MM.1S (cell line): ENCODE measurements at places on chromosomes 13 and 19.

DNA sequence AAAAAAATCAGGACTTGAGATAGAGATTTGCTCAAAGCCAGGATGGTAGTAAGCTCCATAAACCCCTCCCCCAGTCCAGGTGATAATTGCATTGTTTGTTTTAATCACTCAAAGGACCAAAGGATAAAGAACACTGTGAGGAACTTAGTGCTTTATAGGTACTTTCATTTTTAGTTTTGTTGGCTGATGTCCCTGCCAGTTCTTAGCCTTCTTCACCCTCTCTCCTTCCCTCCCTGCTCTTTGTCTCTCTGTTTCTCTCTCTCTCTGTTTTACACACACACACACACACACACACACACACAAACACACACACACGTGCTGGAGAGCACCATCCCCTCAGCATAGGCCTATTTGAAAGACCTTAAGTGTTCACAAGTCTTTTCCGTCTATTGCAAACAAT lies 5.2 kb downstream of the FRY start:
- DNase-seq, result no peak

DNA sequence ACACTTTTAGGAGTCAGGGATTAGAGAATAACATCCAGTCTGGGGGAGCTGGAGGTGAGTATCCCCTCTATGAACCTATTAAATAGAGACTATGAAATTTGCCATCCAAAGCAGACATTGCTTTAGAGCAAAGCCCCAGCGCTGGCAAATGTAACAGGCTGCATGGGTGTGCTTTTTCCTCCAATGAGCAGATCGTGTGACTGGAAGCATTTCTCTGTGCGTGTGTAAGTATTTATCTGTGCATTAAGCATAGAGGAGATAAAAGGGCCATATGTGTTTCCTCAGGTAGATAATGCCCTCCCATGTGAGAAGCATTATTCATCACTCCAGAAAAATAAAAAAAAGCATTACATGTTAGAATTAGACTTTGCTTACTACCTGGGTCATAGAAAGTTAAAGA lies 924 bp downstream of the TNFSF13B start:
- DNase-seq, result peak; percentile 16

GRCh38 chr13:31090961-31091624 lies 70.6 kb downstream of the HSPH1 start:
- DNase-seq, result no peak

GRCh38 chr13:38355595-38356119 lies 6.0 kb downstream of the UFM1 start:
- no peak for DNase-seq

GRCh38 chr19:11950312-11950711 lies 14.5 kb upstream of the ZNF763 start:
- no peak for DNase-seq

GRCh38 chr13:28532388-28533124 lies 37.6 kb upstream of the FLT1 start:
- DNase-seq, result no peak

DNA sequence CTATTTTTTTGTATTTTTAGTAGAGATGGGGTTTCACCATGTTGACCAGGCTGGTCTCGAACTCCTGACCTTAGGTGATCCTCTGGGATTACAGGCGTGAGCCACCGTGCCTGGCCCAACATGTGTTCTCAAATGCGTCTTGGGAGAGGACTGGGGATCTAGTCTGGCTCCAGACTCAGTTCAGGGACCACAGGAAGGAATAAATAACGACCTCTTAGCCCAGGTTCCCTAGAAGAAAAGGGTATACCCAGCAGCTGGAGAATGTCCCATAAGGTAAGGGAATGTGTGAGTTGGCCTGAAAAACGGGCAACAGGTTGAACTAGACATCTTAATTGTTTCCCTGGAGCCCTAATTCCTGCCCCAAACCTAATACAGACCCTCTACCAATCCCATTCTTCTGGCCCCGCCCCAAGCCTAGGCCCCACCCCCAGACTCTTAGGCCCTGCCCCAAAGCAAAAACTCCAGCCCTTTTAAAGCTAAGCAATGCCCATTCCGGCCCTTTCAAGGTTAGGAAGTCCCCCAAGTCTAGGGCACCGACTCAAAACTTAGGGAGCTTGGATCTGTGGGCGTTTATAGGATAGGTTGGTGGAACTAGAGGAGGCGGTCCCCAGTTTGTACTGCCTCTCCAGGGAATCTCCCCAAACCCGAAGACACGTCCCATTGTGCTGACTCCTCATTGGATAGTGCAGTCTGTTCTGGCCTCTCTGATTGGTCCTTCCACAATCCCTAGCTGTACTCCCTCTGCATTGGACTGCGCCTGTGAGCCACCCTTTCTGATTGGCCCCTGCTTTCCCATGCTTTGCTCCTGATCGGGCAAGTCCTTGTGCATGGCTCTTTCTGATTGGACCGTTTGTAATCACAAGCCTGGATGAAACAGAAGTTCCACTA lies 5.4 kb upstream of the LRFN1 start:
- DNase-seq, result no peak

- DNase-seq, result no peak
Measured at GRCh38 chr13:42420304-42420703, 148.4 kb downstream of the AKAP11 start.

DNA sequence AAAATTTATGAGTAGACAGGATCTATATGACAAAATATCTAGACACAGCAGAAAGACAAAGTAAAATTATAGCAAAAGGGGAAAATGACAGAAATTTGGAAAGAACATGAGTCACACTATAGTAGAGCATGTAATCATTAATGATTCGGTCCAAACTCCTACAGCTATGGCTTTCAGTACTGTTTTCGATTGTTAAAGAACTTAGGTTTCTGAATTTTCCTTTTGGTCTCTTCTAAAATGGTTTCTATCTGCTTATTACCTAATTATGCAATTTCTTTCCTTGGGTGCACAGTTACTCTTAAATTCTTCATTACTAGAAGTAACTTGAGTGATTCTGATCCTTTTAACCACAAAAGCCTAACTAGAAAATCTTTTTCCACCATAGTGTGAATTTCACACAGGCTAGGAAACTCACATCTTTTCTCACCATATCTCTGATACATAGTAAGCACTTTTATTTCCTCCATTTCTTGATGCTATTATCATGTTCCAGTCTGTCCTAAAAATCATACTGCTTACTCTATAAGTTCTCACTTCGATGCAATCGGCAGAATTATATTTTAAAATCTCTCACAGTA lies 1101.4 kb downstream of the PCDH9 start:
- DNase-seq, result no peak

GRCh38 chr13:29810145-29810742 lies 40.2 kb downstream of the UBL3 start:
- no peak for DNase-seq

DNA sequence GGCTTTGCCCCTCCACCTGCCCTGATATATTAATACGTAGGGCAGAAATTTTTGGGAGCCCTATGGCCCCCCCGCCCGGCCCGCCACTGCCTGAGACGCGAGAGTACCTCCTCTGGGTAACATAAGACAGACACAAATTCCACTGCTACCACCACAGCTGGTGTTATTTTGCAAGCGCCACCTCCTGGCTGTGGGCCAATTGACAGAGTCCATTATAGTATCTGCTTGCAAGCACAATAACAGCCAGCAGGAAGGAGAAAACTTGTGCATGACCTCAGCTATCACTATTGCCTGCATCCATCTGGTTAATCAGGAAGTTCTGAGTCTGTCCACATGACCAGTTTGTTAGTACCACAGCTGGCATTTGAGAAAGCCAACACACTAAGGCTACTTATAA lies 25.3 kb upstream of the OR10H2 start:
- peak; percentile 21 for DNase-seq

- DNase-seq, result no peak
Measured at GRCh38 chr19:3142292-3142670, 6.4 kb downstream of the GNA15 start.

- no peak for DNase-seq
Measured at GRCh38 chr13:29547153-29547552, 48.3 kb downstream of the SLC7A1 start.

DNA sequence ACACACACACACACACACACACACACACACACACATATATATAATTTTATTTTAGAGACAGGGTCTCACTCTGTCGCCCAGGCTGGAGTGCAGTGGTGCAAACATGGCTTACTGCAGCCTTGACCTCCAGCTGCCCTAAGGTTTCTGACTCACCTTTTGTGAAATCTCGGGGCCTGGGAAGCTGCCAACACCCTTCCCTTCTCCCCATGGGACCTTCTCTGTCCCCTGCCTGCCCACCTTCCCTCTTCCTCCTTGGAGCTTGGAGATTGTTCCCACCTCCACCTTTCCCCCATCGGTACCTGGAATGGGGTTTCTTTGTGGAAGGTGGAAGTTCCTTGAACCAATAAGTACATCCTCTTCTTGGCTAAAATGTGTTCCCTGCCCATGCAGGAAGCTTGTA lies 6.3 kb downstream of the ARRDC5 start:
- DNase-seq, result no peak

GRCh38 chr13:36819739-36820090 lies 693 bp downstream of the RFXAP start:
- no peak for DNase-seq

- DNase-seq, result no peak
Measured at GRCh38 chr13:108621462-108621861, 7.9 kb upstream of the MYO16 start.

DNA sequence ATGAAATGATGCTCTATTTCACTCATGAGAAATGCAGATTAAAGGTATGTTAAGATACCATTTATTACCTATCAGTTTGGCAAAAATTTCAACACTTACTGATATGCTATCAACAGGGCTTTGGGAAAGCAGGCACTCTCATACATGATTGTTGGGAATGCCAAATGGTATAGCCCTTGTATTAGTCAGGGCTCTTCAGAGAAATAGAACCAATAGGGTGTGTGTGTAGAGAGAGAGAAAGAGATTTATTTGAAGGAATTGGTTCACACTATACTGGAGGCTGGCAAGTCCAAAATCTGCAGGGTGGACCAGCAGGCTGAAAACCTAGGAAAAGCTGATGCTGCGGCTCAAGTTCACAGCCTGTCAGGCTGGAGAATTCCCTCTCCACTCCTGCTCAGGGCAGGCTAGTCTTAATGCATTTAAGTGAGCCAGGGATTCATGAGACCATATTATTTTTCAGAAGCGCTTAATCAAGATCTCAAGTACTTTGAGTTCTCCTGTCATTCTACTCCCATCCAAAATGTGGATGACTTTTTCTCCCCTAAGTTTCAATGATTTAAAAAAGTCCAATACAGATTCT lies 72.4 kb downstream of the NHLRC3 start:
- DNase-seq, result no peak

DNA sequence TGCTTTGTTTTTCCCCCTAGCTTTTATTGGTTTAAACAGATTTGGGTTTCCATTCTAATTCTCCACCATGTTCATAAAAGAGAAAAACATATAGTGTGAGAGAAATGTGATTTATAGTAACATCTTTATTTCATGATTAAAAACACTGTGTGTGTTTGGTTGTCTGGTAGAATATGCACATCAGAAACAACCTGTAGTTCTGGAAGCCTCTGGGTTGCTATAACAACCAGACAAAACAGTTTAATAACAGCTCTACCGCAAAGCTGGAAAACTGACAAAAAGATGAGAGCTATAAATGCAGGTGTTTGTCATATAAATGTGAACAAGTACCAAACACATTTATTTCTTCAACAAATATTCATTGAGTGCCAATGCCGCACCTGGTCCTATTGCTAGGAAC lies 9.8 kb downstream of the KBTBD6 start:
- no peak for DNase-seq

DNA sequence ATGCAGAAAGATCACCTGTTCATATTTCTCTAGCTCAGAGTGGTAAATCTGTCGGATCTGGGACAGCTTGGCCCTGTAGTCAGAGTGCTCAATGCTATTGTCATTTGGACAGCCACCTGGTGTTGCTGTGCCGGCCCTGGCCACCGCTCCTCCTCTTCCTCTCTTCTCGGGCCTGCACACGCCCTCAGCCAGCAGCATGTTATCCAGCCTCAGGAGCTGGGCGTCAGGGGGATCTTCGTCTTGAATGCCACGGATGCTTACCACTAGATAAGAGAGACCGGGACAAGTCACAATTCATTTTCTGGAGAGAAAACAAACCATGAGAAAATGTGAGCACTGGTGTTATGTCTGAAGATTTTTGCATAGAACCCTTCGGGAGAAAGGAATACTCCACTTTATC lies 32.5 kb downstream of the CILP2 start:
- DNase-seq, result no peak

GRCh38 chr13:20403826-20404225 lies 121.8 kb downstream of the CRYL1 start:
- DNase-seq, result no peak

GRCh38 chr13:37618554-37618953 lies 20.0 kb upstream of the POSTN start:
- DNase-seq, result no peak

- no peak for DNase-seq
Measured at GRCh38 chr13:32938314-32938713, 77.9 kb upstream of the KL start.

DNA sequence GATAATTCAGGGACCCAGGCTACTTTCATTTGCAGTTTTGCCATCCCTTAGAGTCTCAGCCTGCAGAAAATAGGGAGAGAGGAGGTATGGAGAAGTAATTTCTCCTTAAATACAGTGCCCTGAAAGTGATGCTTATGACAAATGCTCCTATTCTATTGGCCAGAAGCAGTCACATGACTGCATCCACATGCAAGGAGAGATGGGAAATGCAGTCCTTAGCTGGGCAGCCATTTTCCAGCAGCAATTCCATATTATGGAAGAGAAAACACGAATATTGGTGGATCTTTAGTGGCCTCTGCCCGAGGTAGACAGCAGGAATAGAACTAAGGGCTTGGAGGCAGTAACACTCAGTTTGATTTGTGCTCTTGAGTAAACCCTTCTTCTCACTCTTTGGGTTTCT lies 39.4 kb downstream of the VAV1 start:
- no peak for DNase-seq

- no peak for DNase-seq
Measured at GRCh38 chr19:48511800-48512503, at the start of gene LMTK3. TSS of gene LMTK3 (minus strand) at chr19:48511835. CDS start at chr19:48511576, 259 bp downstream.

GRCh38 chr13:38405216-38405615 lies 55.6 kb downstream of the UFM1 start:
- DNase-seq, result no peak

- DNase-seq, result no peak
Measured at GRCh38 chr13:80548915-80549314, 208.0 kb upstream of the SPRY2 start.

GRCh38 chr13:24081387-24081786 lies 79.1 kb upstream of the SPATA13 start:
- DNase-seq, result no peak
